Aorta (tissue), 5 donors: ENCODE measurements at places on chromosomes 13 and 19. TPM values are rescaled to one million over a fixed set of nuclear protein-coding genes. Genes with fewer than 3 reads are reported as not detected.

DNA sequence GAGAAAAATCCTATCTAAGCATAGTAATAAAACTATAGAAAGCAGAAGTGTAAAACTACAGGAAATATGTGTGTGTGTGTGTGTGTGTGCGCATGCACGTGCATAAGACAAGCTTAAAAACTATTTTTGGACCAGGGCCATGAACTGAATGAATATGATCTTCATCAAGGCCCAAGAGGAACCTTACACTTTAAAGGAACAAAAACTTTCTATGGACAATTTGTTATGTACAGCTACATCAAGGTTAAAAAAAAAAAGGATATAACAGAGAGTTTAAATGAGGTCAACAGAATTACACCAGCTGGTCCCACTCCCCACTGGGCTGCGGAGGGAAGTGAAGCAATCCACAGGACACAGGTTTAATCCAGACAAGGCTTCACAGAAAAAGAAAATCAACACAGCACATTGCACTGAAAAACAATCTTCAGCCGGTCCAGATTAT, 151.1 kb downstream of the LHFPL6 start:
- DNase-seq, result no peak

DNA sequence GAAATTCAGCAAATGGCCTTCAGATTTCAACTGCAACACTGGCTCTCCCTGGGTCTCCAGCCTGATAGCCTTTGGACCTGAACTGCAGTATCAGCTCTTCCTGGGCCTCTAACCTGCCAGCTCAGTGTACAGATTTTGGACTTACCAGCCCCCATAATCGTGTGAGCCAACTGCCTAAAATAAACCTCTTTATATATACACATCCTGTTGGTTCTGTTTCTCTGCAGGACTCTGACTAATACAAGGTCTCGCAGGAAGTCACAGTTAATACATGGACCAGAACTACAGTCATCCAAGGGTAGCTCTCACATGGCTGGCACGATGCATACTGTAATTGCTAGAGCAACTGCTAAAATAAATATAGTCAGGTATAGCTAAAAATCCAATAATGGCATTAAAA, 85.1 kb downstream of the KATNAL1 start:
- no peak for DNase-seq

- DNase-seq, result no peak
These were observed 131.5 kb downstream of the RGCC start for GRCh38 chr13:41588899-41589298.

DNA sequence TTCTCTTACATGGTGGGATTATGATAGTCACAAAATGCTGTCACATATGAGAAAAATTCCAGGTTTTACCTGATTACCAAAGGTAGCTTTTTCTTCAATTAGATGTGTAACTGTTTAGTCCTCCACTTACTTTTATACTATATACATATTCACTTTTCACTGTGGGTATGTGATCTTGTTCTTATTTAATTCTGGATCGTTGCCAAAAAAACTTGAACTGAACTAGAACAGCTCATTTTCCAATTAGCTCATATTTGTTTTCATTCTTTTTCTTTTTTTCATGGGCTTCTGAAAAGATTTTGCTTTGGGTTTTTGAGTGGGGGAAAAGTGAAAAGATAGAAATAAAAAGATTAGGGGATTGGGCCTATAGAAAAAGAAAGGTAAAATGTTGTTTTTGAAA, 291.9 kb downstream of the NDFIP2 start:
- no peak for DNase-seq

- no peak for DNase-seq
These were observed 57.7 kb downstream of the ZNF568 start for GRCh38 chr19:36973844-36974195.

CD33 gene
- 15.0 TPM for total RNA-seq

LRRC4B gene
- total RNA-seq, result 5.7 TPM

SULT2A1 gene
- total RNA-seq, result not detected

IL4I1 gene
- total RNA-seq, result 7.2 TPM

THSD1 gene
- total RNA-seq, result 6.6 TPM

PDE4A gene
- total RNA-seq, result 12.3 TPM

ZNF700 gene
- 19.2 TPM for total RNA-seq

CYP4F22 gene
- not detected for total RNA-seq

ZNF534 gene
- not detected for total RNA-seq
